ENCODE measurements at places on chromosomes 1 and 21. TPM values are rescaled to one million over a fixed set of nuclear protein-coding genes. Genes with fewer than 3 reads are reported as not detected.

- DNase-seq: no peak
These were observed 19.3 kb upstream of the ACTL8 start for GRCh38 chr1:17735793-17736192.

DNA sequence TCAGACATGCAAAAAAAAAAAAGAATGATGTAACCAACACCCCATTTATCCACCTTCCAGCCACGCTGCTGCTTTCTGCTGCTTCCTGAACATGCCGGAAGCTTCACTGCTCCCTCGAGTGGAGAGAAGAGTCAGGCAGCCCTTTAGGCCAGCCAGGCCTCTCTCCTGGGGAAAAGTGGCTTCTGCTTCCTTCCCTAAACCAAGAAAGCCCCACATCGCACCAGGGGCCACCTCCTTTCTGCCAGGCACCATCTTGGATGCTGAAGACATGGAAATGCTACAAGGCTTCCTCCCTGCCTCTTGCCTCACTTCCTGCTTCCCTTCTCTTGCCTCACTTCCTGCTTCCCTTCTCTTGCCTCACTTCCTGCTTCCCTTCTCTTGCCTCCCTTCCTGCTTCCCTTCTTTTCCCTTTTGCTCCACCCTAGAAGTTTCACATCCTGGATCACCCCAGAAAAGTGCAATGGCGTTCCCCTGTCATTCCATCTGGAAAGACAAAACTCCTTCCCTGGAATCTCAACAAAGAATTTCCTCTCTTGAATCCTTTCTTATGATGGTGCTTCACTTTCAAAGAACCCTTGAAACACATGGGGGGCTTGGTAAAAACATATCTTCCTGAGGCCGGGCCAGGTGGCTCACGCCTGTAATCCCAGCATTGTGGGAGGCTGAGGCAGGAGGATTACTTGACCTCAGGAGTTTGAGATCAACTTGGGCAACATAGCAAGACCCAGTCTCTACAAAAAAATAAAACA lies 18.7 kb downstream of the TNFRSF8 start:
- DNase-seq: no peak

DNA sequence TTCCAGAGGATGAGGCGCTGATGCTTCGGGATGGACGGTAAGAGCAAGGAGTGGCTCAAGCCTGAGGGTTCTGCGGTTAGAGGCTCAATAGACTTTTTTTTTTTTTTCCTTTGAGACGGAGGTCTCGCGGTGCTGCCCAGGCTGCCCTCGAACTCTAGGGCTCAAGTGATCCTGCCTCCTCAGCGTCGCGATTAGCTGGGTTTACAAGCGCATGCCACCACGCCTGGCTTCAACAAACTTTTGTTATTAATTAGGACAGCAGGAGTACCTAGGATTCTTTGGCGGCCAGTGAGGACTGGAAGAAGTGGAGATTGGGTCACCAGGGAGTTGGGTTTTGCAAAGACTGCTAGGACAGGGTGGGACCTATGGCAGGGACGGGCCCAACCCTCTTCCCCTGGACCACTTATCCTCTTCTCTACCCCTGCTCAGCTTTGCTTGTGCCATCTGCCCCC lies 587 bp downstream of the SCNM1 start:
- no peak for DNase-seq

- no peak for DNase-seq
These were observed 802.8 kb upstream of the CXADR start for GRCh38 chr21:16709866-16710550.

CLCA1 gene
- not detected for polyA plus RNA-seq

TFF1 gene
- polyA plus RNA-seq: not detected

LAD1 gene
- not detected for polyA plus RNA-seq

- no peak for DNase-seq
These were observed 158.8 kb downstream of the C1orf21 start for GRCh38 chr1:184545601-184546000.

- no peak for DNase-seq
These were observed 36.9 kb downstream of the PIK3C2B start for GRCh38 chr1:204457666-204458065.

CEP85 gene
- polyA plus RNA-seq: 6.7 TPM

DNA sequence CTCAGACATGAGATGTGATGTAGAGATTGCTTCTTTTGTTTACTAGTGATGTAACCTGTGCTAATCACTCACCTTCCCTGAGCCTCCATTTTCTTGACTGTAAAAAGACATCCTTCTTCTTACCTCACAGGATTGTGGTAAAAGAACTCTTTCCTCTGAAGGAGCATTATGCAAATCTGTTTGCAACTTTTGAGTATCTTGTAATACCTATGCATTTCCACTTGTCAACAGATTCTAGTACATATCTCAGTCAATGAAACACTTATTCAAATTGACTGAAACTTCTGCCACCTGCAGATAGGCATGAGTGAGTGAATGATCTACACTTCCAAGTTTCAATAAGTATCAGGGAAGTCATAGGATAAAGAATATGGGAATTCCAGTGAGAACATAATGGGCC lies 174.7 kb downstream of the HHIPL2 start:
- no peak for DNase-seq

DNA sequence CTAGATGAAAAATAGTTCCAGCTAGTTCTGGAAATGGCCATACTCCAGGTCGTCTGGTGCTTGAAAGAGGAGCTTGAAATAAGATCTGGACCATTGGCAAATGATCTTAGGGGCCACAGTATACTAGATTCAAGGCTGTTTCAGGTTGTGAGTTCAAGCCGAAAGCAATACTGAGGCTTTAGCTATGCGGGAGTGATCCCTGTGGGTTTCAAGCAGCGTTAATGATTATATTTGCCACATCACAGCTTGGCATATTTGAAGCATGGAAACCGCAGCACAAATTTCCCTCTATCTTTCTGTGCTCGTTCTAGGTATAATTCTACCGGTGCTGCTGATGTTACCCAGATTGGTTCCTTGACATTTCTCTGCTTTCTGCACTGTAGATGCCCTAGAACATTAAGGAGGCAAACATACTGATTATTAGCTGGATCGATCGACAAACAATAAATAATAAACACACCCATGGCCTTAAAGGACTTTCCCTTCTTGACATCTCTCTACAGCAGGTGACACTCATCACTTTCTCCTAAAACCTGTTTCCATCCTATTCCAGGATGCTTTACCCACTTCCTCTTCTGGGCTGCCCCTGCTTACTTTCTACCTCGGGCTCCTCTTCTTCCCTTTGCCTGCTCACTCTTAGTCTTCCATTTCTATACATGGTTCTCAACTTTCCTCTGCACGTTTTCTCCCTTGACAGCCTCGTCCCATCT lies 40.6 kb upstream of the LYST start:
- no peak for DNase-seq

DNA sequence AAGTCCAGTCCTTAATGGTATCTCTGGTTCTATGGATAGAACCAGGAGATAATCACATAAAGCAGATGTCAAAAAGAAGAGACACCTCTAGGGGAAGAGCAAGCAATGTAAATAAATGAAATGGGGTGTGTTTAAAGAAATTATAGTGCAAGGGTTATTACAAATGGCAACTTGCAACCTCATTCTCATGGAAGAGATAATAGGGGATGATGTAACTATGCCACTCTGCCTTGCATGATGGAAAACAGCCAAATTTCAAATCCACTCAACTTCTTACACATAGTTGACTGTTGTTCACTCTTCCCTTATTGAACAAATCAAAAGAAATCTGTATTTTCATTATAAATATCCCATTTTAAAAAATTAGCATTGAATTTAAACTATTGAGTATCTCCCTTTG lies 274.0 kb upstream of the TMPRSS15 start:
- no peak for DNase-seq

TNN gene
- polyA plus RNA-seq: not detected

GRCh38 chr1:182668521-182669054 lies 15.8 kb downstream of the RGS8 start:
- DNase-seq: no peak

GJB3 gene
- polyA plus RNA-seq: not detected

GRCh38 chr21:29825345-29825744 lies 114.5 kb downstream of the GRIK1 start:
- DNase-seq: no peak

- no peak for DNase-seq
These were observed 88.0 kb upstream of the ZBTB40 start for GRCh38 chr1:22363403-22364325.

GABPB2 gene
- 4.9 TPM for polyA plus RNA-seq

DNA sequence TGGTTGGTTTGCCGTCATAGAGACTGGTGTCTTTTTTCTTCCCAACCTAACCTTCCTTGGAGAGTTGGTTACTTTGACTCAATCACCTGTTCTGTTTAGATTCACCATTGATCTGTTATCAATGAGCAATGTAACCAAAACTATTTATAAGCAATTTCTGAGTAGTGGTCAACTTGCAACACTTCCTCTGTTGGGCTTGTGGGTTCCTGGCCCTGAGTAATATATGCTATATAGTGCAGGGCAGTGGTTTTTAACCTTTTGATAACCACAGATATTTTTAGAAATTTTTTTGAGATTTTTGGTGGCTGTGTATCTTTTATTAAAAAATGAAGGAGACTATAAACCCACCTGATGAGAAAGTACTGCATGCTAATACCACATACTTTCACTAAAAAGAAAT lies 9.4 kb upstream of the XCL1 start:
- no peak for DNase-seq

DNA sequence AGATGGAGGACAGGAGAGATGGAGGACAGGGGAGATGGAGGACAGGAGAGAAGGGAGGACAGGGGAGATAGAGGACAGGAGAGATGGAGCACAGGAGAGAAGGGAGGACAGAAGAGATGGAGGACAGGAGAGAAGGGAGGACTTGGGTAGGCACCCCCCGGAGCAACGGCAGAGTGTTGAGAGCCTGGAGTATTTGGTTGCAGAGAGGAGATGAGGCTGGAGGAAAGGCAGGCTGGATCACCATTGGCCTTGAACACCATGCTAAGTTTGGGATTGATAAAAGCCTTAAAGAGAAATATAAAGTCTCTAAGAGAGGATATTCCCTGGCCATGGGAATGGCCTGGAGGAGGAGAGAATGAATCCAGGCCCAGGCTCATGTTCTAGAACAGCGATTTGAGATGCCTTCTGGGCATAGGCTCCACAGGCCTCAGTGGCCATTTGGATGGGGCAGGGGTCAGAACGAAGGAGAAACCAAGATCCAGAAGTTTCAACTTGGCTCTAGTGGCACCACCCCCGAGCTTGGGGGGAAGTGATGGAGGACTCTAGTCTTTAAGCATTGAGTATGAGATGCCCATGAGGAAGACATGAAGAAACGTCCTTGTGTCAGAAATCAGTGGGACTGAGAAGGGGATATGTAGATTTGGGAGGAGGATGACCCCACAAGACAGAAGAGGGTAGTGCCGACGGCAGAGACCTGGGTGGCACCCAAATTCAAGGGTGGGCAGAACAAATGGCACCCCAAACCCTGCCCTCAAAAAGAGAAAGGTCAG lies 47.9 kb upstream of the EDN2 start:
- no peak for DNase-seq

DNA sequence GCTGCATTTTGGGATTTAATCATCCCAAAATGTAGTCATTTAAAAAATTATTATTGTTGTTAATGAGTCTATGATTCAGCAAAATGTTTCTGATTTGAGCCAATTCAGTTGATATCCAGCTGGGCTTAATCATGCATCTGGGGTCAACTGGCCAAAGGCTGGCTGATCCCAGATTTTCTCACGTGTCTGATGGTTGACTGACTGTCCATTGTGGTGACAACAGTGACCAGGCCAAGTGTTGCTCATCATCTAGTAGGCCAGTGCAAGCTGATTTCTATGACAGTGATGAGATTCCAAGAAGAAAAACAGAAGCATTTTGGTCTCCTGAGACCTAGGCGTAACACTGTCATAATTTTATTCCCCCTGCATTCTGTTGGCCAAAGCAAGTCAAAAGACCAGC lies 80.1 kb upstream of the ZC3H11B start:
- no peak for DNase-seq

ATP1A2 gene
- not detected for polyA plus RNA-seq

GRCh38 chr1:232570007-232570406 lies 59.9 kb downstream of the SIPA1L2 start:
- no peak for DNase-seq

GRCh38 chr1:69929308-69930057 lies 275.9 kb downstream of the LRRC40 start:
- DNase-seq: no peak

DNA sequence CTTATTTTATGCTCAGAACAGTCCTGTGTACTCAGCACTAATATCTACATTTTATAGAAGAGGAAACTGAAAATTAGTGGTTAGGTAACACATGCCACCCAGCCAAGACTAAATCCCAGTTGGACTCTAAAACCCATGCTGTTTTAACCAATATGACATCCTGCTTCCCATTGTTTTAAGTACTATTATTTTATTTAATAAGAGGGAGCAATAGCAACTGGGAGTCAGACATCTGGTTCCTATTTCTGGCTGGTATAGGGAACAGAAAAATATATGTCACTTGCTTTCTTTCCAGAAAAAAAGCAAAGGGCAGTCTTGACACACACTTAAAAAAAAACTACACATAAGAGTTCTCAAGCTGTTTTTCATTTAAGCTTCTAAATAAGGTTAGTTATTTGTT lies 11.9 kb downstream of the KLHL12 start:
- no peak for DNase-seq

GRCh38 chr1:198935306-198935921 lies 296.6 kb downstream of the PTPRC start:
- peak; percentile 35 for DNase-seq

CHODL gene
- 0.42 TPM for polyA plus RNA-seq

DNA sequence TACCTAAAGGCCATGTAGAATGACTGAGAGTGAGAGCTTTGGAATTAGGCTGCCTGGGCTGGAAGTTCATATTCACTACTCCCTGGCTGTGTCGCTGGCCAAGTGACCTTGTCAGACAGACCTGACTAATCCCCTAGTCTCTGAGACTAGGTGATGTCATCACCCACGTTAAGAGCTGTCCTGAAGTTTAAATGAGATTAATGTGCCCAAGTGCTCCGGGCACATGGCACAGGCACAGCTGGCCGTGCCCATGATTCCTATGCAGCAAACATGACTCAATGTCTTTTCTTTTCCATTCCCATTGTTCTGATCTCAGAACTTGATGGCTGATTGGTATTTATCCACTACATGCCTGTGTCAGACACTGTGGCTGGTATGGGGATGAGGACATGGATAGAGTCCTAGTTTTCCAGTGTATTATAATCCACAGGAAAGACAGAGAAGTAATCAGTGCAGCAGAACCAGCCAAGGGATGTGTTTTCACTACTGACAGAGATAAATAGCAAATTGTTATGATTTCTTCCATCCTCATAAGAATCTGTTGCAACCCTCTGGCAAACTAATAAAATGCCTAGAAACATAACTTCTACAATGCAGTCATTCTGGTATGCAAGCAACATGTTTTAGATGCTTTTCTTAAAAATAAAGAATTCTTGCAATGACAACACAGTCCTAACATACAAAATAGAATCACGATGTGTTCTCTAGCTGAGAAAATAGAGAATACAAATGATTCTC lies 180.9 kb downstream of the PCP4 start:
- DNase-seq: no peak
